CD4-positive, alpha-beta T cell treated with Interferon alpha-2 for 1 hour (primary cell): ENCODE measurements at places on chromosomes 7 and 10.

GRCh38 chr7:18896343-18896975 lies 221.0 kb downstream of the TWIST1 start:
- no peak for DNase-seq

DNA sequence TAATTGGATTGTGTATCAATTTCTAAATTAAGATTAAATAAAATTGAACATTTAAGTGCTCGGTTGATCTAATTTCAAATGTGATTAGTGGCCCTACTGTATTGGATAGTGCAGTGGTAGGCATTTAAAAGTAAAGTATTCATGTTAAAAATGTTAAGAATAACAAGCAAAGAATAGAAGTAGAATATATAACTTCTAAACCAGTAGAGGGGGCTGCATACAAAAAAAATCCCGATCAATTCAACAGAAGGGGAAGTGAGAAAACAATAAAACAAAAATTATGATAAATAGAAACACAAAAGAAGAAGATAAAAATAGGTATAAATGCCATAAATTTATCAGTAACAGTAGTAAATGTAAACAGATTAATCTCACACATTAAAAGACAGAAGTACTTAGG lies 24.9 kb upstream of the WDFY4 start:
- DNase-seq: no peak

- no peak for DNase-seq
Measured at GRCh38 chr10:109587366-109587765, 335.9 kb downstream of the XPNPEP1 start.

DNA sequence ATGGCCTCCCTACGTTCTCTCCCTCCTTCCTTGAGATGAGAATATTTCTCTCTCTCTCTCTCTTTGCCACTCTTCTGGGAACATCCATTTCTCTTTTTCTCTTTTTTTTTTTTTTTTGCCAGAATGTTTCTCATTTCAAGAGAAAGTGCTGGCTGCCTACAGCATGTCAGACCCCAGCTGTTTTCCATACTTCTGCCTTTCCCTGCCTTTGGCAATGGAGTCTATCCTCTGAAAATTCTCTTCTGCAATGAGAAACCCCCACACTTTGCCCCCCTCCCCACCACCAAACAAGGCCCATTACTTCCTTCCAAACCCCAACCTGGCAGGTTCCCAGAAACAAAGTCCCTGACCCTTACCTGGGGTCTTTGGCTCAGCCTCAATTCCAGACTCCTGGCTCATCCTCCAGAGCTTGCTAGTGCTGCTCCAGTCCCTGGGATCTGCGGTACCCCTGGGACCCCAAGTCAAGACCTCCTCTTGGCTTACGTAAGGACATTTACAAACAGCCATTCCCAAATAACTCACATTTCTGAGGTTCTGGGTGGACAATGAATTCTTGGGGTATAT lies 17.4 kb upstream of the CCL26 start:
- no peak for DNase-seq
